Globus pallidus (tissue), 1 donor: ENCODE measurements at places on chromosomes 12 and 14.
A peak's percentile ranks its signal among the peaks of the same experiment; 100 is the strongest.

DNA sequence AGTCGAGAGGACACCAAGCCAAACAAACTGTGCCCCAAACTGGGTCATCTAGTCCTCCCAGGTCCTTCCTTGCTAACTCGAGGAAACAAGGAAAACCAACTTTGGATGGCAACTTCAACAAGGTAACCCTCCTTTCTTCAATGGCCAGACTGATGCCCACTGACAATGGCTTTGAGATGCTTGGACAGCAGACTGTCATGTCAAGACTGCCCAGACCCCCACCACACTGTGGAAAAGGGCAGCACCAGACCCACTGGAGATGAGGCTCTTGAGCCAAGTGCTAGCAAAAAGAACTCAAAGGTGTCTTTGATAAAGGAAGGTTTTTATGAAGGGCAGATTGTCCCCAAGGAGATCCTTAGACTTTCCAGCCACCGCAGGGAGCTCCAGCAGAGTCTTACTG, 9.0 kb upstream of the CDH24 start:
- no peak for DNase-seq

GRCh38 chr12:94308612-94309011, 151.1 kb downstream of the CEP83 start:
- DNase-seq = no peak

DNA sequence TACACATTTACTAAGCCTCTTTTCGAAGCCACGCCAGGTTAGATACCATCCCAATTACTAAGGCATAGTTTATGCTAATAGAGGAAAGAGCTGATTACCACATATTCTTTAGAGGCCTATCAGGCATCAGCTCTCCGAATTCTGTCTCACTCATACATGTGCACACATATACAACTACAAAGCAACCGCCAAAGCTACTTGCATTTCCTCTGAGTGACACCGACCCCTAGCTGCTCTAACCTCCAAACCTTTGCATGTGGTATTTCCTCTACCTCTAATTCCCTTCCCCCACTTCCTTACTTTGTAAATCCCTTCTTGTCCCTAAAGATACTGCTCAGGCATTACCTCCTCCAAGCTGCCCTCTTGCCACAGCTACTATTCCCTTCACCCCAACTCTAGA, 107.2 kb downstream of the DUSP6 start:
- DNase-seq = no peak

DNA sequence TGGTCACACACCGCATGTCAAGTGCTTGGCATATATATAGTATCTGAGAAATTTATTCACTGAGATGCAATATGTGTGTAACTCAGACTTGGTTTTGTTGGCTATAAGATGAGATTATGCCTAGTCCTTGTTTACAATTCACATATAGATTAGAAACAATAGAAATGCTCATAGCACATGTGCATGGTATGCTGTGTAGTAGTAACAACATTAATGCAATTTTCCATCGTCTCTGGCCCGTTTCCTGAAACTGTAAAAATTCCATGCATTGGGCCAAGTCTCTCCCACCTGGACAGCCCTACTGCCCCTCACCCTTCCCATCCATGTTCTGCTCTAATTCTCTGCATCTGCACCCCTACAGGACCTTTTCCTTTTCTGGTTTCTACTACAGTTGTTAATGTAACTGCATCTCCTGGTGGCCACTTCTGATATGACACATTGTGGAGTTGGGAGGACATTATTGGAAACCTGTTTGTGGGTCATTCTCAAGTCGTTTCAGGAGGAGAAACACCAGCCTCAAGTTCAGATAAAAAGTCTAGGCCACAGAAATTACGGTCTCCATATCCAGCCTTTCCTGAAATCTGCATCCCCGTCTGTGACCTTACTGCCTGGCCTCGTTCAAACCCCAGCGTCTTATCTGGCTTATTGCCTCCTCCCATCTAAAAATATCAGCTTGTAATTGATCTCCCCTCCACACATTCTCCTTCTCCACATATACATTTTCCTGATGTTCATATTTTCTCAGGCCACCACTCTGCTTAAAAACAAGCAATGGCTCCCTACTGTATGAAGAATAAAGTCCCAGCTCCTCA, 37.5 kb downstream of the EMP1 start:
- no peak for DNase-seq

GRCh38 chr12:130879212-130879686, 7.4 kb downstream of the RAN start:
- DNase-seq = no peak

- no peak for DNase-seq
Measured at GRCh38 chr14:99023371-99023770, 248.6 kb downstream of the BCL11B start.

DNA sequence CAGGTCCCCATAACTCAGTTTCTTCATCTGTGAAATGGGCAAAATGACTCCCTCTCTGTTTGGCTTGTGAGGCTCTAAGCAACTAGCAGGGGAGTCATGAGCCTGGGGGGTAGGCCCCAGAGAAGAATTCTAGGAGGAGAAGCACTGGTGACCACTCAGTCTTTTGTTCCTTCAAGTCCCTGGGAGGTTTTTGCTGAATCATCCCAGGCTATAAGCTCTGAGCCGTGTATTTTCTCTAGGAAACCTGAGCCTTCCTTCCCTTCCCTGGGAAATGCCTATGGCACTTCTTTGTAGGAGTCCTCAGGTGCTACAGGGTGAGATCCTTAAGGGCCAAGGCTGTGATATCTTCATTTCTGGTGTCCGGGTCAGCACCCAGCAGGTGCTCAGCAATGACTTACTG, 4.5 kb downstream of the RPH3A start:
- no peak for DNase-seq

DNA sequence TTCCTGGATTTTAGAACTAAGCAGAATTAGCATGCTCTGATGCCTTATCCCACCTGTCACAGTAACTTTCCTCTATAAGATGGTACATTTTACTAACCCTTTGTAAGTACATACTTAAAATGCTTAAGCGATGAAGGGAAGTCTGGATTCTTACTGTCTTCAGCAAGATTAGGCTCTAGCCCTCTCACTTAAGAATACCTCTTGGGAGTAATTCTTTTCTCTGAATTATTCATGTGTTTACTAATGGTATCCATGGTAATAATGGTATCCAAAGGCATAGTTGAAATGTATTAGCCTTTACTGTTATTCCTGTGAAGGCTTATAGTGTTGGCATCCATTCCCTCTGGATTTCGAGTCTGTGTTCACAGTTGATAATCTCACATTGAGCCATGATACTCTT, 176.9 kb downstream of the MON2 start:
- no peak for DNase-seq

GRCh38 chr14:56136571-56137452, 18.6 kb downstream of the PELI2 start:
- no peak for DNase-seq

DNA sequence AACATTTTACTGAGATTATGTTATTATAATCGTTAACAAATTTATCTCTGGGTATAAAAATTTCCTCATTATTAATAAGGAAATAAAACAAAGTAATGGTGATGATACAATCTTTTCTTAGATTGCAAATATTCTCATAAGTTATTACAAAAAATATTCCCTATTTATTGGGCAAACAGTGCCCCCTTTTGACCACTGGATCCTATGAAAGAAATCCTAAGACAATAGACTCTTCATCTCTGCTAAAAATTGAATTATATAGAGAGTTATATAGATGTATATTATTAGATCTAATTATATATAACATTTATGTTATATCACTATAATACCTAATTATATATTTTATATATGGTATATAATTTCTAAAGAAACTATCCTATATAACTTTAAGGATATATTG, 94.2 kb upstream of the FGD4 start:
- peak; percentile 28 for DNase-seq

- no peak for DNase-seq
Measured at GRCh38 chr12:132634411-132634990, 15.9 kb downstream of the P2RX2 start.

- no peak for DNase-seq
Measured at GRCh38 chr12:46908936-46909635, 83.3 kb upstream of the SLC38A4 start.

DNA sequence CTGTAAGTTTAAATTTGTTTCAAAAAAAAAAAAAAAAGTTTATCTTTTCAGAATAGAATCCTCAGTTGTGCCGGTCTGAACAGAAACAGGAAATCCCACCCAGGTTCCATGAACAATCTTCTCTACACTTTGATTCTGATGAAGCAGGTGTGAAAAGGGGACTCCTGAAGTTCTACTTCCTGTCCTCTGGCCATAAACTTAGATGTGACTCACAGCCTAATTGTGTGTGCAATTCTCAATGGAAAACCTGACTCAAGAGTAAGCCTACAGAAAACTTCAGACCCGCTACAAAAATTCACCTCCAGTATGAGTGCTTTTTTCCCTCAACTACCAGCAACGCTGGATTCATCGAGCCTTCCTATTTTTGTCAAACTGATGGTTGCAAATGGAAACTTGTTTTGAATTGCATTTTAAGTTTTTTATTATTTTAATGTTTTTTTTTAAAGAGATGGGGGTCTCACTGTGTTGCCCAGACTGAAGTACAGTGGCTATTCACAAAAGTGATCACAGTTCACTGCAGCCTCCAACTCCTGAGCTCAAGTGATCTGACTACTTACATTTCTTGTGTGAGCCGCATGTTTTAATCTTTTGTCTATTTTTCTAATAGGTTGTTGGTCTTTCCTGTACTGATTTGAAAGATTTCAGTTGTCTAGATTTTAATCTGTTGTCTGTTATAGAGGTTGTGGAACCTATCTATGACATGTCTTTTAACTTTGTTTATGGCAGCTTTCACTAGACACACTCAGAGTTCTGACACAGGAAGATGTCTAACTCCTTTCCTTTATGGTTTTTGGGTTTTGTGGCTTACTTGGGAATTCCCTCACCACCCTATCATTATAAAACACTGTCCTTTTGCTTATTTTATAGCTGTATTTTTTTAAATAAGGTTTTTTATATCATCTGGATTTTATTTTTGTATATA, 37.6 kb downstream of the ATG14 start:
- no peak for DNase-seq

DNA sequence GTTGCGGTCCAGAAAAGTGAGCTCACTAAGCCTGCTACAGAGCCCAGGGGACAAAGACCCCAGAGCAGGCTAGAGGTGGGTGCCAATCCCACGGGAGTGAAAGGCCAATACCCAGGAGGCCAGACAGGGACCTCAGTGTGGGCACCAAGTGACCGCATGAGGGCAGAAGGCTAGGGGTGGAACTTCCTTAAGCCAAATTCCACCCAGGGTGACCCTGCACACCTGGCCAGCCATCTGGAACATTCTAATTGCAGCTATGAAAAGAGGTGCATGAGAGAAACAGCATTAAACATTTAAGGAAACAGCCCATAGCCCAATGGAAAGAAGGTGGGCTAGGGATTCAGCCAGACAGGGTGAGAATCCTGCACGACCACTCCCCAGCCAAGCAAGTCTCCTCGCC, 19.4 kb downstream of the GLTP start:
- DNase-seq = no peak

GRCh38 chr12:64256166-64256800, 34.2 kb upstream of the KICS2 start:
- DNase-seq = peak; percentile 81

GRCh38 chr14:78162202-78162601, 8.0 kb upstream of the NRXN3 start:
- no peak for DNase-seq

DNA sequence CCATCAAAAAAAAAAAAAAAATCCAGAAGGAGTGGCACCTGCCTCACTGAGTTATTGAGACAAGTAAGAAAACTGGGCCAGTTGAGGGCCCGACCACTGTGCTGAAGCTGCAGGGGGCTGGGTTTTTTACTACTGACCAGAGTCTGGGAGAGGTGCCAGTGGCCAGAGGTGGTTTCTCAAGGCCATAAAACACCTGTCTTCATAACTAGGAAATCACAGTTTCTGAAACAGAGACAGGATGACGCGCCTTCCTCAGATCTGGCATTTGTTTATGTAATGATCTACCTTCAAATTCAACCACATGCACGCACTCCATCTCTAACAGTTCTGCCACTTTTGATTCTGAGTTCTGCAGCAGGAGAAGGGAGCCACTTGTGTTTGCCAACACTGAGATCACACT, 12.7 kb downstream of the TSPAN11 start:
- no peak for DNase-seq

- DNase-seq = no peak
Measured at GRCh38 chr12:62903151-62903550, 31.8 kb downstream of the PPM1H start.

- DNase-seq = no peak
Measured at GRCh38 chr12:16229676-16230075, 47.8 kb downstream of the SLC15A5 start.

- DNase-seq = no peak
Measured at GRCh38 chr12:2376908-2377657, 324.3 kb downstream of the CACNA1C start.

DNA sequence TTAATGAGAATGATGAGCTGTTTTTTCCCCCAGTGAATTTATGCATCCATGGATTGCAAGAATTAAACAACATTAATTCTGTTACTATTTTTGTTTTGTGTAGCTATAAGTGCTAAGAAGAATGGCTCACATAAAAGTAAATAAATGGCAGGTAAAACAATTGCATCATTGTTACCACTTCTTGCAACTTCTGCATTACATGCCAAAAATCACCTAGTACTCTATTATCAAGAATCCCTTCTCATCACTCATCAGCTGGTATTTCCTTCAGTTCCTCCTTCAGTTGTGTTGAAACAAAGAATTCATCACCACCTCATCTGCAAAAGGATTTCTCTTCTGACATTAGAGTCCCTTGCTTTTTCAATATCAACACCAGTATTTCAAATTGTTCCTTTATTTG, 773 bp downstream of the A2M start:
- DNase-seq = no peak

GRCh38 chr12:120529641-120530417, 871 bp upstream of the COQ5 start:
- no peak for DNase-seq

DNA sequence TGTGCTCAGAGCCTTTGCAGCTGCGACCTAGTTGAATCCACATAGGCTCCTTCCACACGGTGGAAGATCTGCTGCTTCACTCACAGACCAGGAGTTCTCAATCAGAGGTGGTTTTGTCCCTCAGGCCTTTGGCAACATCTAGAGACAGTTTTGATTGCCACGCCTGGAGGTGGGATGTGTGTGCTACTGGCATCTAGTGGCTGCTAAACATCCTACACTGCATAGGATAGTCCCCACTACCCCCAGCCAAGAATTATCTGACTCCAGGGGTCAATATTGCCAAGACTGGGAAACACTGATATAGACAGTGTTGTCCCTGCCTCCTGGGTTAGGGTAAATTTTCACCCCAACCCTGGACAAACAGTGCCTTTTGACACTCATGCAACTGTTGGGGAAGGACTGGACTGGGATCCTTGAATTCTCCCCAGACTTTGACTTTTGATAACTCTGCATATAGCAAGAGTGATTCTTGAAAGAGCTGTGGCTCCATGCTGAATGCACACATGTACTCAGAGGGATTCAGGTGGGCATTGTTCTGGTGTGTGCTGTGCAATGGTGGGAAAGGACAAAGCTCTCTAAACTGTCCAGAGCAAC, 39.8 kb downstream of the BAZ2A start:
- DNase-seq = no peak

DNA sequence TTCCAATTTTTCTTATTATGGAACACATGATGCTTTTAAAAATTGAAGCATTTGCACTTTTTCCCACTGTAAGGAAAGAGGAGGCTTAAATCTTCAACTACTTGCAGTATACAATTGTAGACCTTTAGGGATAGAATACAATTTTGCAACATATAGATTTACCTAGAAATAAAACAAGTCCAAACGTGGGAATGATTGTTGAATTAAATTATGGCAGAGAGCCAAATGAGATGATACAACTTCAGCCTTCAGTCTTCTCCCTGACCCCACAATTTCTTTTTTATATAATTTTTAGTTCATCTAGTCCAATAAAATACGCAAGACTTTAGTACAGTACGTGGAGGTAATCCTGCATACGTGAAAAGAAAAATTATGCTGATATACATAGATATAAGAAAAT, 666.5 kb downstream of the SLC16A7 start:
- no peak for DNase-seq

GRCh38 chr12:1692226-1692625, 1.4 kb downstream of the ADIPOR2 start:
- DNase-seq = no peak
